Left ventricle myocardium inferior (tissue), 1 donor: ENCODE measurements at places on chromosomes 3 and 15.

- DNase-seq = no peak
Measured at GRCh38 chr15:29461877-29462276, 192.3 kb upstream of the NSMCE3 start.

- DNase-seq = no peak
Measured at GRCh38 chr3:14268897-14269296, 90.3 kb downstream of the LSM3 start.

DNA sequence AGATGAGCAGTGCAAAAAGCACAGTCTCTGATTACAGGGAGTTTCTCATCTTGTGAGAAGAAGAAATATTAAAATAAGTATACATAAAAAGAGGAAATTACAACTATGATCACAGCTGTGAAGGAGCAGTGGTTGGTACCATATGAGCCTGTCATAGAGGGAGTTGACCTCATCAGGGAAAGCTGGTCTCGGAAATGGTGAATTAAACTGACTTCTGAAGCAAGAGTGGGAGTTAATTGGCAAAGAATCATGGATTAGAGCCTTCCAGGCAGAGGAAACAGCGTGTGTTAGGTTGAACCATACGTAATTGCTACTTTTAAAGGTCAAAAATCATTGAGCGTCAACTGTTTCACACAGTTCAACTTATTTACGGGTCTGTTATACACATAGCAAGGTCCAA, 539.1 kb downstream of the EDEM1 start:
- DNase-seq = no peak

DNA sequence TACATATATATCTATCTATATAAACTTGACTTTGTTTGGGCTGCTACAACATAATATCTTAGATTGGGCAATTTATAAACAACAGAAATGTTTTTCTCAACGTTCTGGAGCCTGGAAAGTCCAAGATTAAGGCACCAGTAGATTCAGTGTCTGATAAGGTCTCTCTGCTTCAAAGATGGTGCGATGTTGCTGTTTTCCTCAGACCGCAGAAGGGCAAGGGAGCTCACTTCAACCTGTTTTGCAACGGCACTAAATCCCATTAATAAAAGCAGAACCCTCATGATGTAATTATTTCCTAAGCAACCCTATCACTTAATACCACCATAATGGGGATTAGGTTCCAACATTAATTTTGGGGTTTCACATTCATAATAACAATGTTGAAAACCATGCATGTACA, 1134.8 kb downstream of the NSUN3 start:
- no peak for DNase-seq

GRCh38 chr3:45774581-45775521, 21.5 kb downstream of the SLC6A20 start:
- DNase-seq = no peak

DNA sequence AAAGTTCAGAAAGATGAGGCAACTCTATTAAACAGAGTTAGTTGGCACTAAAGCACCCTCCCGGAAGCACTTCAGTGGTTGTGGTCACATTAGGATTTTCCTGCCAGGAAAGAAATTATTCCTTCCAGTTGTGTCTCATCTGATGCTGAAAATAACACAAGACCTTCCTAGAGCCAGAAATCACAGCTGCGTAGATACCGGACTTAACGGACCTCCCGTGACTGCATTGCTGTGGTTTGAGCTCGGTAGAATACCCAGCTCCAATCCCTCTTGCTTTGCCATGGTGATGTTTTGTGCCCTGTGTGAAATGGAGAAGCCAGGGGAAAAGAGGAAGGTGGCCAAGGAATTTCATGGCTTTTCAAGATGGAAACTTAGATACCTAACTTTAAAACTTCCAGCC, 215.0 kb upstream of the IGF1R start:
- DNase-seq = no peak

GRCh38 chr3:49654955-49655556, 19.1 kb upstream of the APEH start:
- no peak for DNase-seq

DNA sequence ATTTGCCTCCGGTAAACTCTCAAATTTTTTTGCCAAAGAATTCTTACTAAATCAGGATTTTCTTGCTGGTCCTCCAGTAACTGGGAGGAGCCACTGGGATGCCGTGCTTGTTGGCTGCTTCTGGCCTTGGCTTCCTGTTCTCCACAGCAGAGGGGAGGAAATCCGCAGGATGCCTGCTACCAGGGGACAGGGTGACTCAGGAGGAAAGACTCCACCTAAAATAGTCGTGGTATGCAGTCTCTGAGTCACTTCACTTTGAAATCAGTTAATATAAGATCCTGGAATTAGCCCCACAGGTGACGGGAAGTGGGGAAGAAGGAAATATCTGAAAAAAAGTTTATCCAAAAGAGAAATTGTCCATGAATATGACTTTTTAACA, 6.5 kb upstream of the TM4SF18 start:
- peak; percentile 78 for DNase-seq

- DNase-seq = no peak
Measured at GRCh38 chr3:99562990-99563607, 75.3 kb upstream of the COL8A1 start.

- DNase-seq = no peak
Measured at GRCh38 chr3:161070980-161071663, 34.0 kb downstream of the B3GALNT1 start.
